Gastroesophageal sphincter (tissue), 4 donors: ENCODE measurements at places on chromosomes 16 and 17.

DNA sequence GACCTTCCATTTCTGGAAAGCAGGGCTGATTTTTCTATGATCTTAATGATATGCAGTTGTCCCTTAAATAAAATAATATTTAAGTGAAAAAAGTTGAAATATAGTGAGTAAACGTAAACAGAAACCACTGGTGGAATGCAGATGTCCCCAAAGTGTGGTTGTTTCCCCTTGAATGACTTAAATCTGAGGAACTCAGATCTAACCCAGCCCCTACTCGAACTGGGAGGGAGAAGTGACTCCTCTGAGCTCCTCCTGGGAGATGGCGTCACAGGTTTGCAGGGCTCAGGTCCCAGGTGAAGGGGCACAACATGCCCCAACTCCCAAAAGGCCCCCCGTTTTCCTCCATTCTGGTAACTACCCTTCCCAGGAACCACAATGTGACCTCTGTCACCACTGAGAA, 142.8 kb downstream of the IRF8 start:
- no peak for ATAC-seq

DNA sequence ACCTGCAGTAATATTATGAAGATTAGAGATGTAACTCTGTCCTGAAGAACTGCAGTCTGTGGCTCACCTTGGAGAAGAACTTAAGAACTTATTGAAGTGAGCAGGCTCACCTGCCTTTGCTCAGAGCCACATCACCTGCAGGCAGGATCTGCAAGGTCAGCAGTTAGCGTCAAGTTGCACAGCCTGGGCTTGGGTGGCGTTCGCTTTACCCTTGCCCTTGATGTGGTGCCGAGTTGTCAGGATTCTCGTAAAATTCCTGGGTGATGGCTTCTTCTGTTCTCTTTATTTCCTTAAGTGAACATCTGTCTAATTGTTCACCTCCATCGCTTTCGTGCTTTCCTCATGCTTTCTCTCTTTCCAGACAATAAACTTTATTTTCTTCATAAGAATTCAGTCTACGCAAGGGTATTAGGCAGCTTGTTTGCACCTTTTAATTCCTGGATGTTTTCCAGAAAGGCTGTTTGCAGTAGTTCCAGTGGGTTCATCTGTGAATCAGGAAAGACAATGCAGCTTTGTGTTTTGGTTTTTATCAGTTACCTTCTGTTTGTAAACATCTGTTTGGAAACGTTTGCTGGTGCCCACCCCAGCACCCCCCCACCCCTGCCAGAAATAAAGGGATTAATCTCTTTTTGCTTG, 254.3 kb downstream of the WWOX start:
- ATAC-seq, result no peak

DNA sequence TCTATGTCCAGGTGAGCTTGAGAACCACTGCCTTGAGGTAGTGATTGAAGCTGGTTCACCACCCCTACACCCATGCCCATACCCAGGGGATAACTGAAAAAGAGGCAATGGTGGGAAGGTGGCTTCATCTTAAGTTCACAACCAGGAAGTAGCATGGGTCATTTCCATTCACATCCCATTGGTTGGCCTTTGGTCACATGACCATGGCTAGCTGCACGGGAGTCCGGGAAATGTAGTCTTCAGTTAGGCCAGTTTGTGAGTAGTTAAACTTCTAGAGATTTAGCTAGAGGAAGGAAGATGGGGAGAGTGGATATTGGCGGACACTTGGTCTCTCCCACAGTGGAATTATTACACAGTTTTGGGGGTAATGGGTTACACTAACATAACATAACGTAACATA, 92.9 kb downstream of the RGS9 start:
- no peak for ATAC-seq

GRCh38 chr16:27582883-27583282, 32.9 kb downstream of the KATNIP start:
- ATAC-seq, result no peak

DNA sequence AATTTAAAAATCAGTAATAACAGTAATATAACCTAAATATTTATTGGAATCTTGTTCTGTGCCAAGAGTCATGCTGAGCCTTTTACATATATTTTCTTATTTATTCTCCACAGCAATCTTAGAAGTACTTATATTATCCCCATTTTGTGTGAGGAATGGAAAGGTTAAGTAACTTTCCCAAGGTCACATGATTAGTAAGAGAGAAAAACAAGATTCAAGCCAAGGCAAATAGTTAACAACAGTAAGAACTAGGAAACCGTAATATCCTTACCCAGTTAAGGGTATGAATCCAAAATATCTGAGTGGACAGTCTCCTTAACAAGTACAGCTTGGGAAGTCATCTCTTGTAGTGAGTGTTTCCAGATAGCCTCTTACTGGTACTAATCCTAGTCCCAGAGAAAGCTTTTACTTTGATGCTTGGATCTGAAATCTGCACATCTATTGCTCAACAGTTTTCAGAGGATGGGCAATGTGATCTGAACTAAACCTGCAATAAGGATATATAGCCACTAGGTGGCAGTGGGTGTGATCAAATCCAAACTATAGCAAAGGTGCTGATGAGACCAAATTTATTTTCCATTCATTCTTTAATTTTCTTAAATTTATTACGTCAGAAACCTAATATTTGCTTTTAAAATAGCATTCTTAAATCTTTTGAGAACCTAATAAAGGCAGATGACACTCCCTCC, 23.3 kb downstream of the SHISA6 start:
- no peak for ATAC-seq

DNA sequence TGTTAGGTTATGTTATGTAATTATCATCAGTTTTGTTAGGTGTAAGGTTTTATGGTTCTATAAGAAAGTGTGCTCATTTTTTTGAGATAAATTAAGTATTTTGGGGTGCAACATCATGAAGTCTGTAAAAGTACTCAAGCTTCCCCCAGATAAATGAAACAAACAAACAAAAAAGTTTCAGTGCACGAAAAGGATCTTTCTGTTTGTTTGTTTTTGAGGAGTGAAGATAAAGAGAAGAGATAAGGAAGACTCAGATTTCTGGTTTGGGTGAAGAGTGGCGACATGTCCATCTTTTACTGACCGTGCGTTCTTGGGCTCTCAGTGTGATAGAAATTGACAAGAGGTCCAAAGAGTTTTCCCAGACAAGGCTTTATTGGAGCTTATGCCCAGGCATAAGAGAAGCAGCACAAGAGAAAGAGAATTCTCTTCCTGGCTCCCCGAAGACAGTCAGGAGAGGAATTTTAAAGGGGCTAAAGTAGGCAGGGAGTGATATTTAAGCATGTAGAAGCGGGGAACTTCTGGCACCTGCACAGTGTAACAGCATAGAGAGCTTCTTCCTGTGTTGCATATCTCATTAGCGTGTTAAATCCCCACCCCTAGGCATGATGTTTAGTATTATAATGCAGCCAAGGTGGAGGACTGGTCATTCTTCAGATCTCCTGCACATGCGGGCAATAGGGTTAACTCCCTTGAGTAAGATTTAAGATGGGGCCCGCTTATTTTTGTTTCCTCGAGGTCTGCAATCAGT, 71.3 kb downstream of the PLCG2 start:
- ATAC-seq, result no peak
